ENCODE measurements at places on chromosomes 13 and 19.

- no peak for DNase-seq
These were observed 107.0 kb downstream of the SLITRK5 start for GRCh38 chr13:87778128-87778527.

DNA sequence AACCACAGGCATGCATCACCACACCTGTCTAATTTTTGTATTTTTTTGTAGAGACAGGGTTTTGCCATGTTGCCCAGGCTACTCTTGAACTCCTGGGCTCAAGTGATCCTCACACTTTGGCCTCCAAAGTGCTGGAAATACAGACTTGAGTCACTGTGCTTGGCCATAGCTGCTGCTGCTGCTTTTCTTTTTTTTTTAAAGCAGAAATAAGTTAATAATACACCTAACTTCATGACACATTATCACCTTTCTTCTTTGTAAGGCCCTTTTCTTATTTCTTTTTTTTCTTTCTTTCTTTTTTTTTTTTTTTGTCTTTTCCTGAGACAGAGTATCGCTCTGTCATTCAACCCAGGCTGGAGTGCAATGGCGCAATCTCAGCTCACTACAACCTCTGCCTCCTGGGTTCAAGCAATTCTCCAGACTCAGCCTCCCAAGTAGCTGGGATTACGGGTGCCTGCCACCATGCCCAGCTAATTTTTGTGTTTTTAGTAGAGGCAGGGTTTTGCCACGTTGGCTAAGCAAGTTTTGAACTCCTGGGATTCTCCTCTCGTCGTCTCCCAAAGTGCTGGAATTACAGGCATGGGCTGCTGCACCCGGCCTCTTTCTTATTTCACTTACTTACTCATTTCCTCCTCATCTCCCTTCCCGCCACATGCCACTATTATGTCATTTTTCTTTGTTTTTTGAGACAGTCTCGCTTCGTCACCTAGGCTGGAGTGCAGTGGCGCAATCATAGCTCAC, 8.7 kb downstream of the SHKBP1 start:
- no peak for DNase-seq

DNA sequence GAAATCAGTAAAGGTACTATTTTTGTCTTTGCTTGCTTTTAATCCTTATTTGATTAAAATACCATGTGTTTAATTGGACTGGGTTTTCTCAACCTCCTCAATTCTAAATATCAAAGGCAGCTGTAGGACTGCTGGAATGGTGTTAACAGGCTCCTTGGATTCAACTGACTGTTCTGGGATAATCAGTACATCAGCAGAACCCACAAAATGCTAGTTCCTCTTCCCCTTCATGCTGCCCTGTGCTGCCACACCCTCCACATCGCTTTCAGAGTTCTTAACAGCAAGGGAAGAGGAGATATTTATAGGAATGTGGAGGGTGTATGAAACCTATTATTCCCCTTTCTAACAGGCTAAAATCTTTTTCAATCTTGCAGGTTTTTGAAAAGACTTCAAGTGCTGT, 82.4 kb downstream of the KCTD12 start:
- peak; percentile 71 for DNase-seq

DNA sequence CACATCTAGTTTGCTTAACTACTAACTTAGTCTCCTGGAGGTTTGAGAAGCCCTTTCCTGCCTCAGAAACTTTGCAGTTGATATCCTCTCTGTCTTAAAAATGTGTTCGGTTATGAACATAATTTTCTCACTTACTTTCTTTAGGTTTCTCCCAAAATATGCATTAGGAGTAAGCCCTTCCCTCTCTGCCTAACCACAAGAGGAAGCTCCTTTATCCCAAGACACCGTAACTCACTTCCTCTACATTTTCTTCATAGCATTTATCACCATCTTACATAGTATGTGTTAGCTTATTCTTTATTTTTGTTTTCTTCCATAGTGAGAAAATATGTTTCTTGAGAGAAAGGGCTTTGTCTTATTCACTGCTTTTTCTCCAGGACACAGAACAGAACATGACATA, 952.5 kb upstream of the ATXN8OS start:
- DNase-seq = no peak

GRCh38 chr19:5822181-5822844, 17.2 kb downstream of the FUT6 start:
- no peak for DNase-seq

GRCh38 chr13:105048677-105049076, 1486.8 kb downstream of the EFNB2 start:
- no peak for DNase-seq

GRCh38 chr13:41028051-41028450, 8.9 kb upstream of the ELF1 start:
- DNase-seq = no peak

GRCh38 chr19:37973666-37974065, 66.7 kb downstream of the SIPA1L3 start:
- DNase-seq = no peak

GRCh38 chr19:15282311-15282705, 50.0 kb downstream of the BRD4 start:
- DNase-seq = no peak

GRCh38 chr13:61252213-61252612, 163.4 kb downstream of the PCDH20 start:
- no peak for DNase-seq

DNA sequence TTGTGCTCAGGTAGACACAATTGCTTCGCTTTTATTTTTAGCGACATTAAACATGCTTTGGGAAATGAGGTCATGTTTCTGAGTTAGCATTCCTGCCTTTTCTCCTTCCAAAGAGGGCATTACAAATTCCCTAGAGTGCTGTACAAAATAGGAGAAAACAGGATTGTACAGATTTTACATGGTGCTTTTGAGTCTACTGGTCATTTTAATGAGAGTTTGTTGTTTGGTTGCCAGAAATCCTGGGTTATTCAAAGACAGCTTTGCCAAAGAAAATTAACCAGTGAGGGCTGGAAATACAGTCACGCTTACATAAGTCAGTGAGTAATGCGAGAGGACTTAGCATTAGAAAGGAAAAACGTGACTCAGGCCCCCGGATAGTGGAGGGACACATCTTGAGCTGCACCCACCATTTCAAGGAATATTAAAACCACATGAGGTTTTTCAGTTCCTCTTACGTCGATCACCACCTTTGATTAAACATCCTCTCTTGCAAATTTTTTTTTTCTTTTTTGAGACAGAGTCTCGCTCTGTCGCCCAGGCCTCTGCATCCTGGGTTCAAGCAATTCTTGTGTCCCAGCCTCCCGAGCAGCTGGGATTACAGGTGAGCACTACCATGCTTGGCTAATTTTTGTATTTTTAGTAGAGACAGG, 55.4 kb downstream of the SACS start:
- DNase-seq = peak; percentile 82

GRCh38 chr13:99962242-99962641, 9.3 kb downstream of the ZIC5 start:
- DNase-seq = no peak

DNA sequence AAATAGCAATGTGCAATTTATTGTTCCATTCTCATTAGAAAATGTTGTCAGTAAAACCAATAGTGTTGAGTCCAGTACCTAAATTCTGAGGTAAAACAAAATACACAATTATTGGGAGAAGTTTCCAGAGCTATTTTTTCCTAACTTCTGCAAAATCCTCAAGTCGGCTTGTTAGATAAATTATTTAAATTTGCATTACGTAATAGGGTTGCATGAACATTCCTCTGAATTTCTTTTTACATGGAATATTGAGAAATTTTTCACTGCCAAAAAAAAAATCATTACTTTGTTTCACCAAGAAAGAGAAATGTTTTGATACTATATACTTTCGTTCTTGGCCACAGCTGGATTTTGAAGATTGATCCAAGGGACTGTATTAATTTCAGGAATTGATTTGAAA, 1.5 kb downstream of the ZNF507 start:
- DNase-seq = no peak

DNA sequence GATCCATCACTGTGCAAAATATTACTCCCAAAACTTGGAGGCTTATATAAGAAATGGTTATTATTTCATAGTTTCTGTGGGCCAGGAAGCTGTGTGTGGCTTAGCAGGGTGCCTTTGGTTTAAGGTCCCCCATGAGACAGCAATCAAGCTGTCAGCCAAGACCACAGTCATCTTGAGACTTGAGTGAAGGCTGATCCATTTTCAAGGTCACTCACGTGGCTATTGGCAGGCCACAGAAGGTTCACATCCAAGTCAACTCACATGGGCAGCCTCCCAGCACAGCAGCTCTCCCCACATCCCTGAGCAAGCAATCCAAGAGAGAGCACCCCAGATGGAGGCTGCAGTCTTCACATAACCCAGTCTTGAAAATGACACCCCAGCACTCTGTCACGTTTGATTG, 537.4 kb downstream of the MYO16 start:
- no peak for DNase-seq

DNA sequence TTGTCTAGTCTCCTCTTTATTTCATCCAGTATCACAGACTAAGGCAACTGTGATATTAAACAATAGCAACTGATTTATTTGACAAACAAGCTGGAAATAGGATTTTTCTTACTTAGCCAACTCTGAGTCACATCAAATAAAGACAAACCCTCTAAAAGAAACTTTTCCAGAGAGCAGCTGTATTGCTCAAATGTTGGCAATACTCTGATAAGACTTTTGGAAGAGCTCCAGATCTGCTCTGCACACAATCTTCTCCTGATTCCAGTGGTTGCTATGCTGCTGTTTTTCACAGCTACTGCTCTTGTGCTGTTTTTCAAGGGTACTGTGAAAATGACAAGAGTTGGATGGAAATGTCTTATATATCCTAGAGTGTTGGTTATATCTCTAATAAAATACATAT, 1479.2 kb downstream of the SLITRK5 start:
- DNase-seq = peak; percentile 7

- no peak for DNase-seq
These were observed 26.8 kb downstream of the RASA3 start for GRCh38 chr13:114105521-114106225.

DNA sequence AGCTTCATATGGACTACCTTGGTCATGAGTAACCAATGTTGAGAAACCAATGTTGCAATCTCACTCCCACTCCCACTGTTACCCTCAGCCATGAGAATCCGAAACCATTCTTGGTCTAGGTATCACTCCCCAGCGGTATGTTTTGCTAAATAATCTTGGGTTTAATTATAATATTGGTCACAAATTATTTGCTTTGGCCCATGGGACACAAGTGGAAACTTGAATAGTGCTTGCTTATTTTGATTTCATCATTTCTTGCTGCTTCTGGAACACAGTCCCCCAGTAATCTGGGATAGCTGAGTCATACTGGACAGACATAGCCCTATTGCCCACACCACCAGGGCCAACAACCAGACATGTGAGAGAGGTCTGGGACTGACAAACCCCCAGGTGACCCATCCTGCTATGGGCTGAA, 171.6 kb upstream of the IPO5 start:
- DNase-seq = no peak

- DNase-seq = no peak
These were observed 23.6 kb upstream of the CEBPA start for GRCh38 chr19:33325920-33326319.

GRCh38 chr19:11693505-11694499, 44.9 kb downstream of the ZNF823 start:
- DNase-seq = peak; percentile 59

DNA sequence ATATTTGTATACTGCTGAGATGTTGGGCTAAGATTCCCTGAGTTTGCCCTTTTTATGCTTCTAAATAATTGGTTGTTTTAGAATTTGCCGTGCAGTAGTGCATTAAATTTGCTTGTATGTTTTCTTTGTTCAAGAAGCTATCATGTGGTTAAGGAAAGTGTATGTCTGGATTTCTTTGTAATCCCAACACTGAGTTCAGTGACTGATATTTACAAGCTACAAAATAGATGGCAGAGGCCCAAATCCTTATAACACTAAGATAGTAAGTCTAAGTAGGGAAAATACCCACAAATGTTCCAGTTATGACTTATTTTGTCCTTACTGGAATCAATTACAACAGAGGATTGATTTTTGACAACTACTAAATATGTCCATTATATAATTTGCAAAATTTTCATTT, 435.0 kb upstream of the KLF12 start:
- no peak for DNase-seq

DNA sequence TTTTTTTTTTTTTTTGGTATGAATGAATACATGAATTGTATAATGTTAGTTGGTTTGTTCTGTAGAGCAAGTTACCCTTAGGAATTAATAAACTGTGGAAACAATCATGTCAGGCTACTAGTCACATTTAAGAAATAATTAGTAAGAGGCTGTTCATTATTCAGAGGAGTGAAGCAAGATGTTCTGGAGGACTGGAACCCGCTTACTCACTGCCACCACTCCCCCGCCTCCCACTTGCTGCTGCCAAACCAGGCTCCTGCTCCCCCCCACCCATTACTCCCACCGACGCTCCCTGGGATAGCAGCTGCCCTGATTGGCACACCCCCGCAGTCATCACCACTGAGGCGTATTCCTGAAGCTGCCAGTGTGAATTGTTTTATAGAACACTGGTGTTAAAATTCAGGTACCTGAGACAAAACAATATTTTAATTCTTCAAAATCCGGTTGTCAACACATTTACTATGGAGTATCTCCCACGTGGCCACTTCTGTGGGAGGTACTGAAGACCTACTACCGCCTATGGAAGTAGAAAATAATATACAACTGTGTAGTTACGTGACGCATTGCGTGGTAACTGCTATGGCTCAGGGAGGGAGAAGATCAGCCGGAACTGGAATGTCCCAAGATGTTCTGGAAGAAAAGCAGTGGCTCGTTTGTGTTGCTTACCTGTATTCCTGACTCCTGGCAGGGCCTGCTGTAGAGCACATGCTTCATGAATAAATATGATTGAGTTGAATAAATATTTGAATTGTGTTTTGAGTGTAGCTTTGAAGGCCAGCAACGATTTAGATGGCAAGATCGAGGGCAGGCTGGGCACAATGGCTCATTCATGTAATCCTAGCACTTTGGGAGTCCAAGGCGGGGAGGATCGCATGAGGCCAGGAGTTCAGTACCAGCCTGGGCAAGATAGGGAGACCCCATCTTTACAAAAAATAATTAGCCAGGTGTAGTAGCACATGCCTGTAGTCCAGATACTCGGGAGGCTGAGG, 1.7 kb downstream of the DPY19L3 start:
- no peak for DNase-seq

GRCh38 chr13:30318026-30318425, 10.7 kb upstream of the KATNAL1 start:
- no peak for DNase-seq

Data from hematopoietic multipotent progenitor cell treated with erythropoietin and hydrocortisone succinate and interleukin-3 and kit ligand, for 4 days (in vitro differentiated cells).